ENCODE measurements at places on chromosomes 11 and 22. TPM values are rescaled to one million over a fixed set of nuclear protein-coding genes. Genes with fewer than 3 reads are reported as not detected.

- no peak for DNase-seq
Measured at GRCh38 chr22:47248925-47249324, 486.5 kb downstream of the TBC1D22A start.

DNA sequence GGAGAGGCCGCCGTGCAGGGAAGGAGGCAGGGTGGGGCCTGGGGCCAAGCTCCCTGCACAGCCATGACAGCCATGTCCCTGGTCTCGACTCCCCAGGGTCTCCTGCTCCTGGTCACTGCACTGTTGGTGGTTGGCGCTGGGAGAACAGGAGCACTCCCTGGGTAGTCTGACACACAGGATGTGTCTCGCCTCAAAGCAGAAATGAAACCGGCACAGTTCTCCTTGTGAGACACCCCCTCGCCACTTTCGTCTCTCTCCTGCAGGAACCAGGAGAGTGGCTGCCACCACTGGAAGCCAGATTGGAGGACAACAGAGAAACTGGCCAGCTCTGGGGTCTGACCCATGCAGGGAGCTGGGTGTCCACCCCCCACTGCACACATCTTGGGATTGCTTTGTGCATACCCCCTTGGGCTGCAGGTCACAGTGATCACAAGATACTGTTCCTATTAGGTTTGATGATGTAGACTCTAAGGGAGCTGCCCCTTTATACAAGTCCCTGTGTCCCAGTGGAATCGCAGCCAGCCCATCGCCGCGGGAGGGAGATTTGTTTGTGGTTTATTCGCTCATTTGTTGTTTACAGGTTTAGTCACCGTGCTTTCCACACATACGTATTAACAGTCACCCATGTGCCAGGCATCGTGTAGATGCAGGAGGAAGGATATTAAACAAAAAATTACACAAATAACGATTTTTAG, 27.0 kb upstream of the YWHAH start:
- no peak for DNase-seq

Gene ISX
- total RNA-seq, result not detected

DNA sequence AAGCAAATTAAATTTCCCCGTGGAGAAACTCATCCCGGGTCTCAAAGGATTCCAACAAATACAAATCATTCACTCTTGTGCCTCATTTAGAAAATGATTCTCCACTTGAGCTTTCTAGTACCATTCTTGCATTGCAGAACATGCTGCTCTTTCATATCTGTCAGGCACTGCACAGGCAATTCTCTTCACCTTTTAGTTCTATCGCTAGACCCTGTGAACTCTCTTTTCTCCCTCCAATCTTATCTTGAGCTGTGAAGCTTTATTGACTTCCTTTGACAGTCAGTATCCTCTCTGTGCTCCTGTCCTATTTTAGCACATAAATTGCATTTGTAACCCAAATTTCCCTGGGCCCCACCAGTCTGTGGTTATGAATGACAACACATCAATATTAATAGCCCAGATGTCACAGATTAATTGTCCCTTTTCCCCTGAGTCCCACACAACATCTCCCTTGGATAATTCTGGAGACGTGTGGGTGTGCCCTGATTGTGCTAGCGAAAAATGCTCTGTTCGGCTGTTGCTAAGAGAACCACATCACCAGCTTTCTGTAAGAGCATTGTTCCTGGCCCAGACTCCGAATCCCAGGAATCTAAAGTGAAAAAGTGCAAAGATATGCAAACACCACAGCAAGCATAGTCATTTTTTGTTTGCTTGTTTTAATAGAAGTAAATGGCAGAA, 22.4 kb upstream of the SC5D start:
- DNase-seq, result no peak

DNA sequence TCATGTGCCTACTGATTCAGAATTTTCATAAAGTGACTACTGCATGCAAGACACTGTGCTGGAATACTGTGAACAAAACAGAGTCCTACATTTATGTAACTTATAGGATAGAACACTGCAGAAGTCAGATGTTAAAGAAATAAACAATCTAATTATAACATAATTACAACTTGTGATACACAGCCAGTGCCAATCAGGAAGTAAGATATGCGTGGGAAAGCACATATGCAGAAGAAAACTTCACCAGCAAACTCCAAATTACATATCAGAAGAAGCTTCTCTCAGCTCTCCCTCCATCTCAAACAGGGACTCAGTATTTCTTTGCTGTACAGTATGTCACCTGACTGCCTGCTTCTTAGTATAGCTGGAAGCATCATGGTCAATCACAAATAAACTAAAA, 37.4 kb downstream of the PAK1 start:
- no peak for DNase-seq

DNA sequence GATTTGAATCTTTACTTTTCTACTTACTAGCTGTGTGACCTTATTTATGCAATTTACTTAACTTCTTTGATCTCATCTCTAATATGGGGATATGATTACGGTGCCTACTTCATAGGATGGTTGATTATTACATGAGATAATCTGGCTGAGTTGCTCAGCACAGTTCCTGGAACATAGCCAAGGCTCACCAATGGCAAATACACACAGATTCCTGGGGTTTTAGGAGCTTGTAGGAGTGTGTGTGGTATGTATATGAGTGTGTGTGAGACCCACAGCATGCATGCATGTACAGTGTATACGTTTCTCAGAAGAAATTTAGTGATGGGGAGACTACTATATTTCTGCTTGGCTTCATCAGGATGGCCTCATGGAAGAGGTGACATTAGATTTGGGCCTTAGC, 256.9 kb downstream of the KIRREL3 start:
- no peak for DNase-seq

- no peak for DNase-seq
Measured at GRCh38 chr22:35217527-35217926, 39.8 kb upstream of the HMGXB4 start.

DNA sequence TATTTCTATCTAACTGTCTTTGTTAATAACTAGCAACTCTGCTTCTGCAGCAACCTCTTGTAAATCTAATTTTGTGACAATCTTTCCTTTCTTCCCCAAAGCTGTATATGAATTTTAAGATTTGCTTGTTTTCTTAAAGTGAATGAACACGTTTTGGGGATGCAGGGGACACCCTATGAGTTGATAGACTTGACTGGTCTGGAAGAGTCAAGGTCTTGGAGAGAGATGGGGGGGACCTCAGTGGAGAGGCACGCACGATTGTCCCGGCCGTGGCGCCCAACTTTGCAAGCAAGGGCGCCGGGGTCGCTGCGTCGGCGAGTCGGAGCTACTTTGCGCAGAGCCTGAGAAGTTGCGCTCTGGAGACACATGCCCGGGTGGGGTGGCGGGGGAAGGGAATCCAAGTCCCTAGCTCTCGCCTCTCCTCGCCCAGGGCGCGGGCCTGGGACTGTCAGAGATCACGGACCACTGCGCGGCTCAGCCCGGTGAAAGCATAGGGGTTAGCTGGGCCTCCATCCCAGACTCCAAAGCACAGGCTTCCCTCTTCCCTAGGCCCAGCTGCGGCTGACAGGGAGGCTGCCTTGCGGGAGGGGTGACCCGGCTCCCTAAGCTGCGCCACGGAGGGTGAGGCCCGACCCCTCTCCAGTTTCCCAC, 854 bp downstream of the ABCC8 start:
- no peak for DNase-seq

Gene IL17REL
- not detected for total RNA-seq

DNA sequence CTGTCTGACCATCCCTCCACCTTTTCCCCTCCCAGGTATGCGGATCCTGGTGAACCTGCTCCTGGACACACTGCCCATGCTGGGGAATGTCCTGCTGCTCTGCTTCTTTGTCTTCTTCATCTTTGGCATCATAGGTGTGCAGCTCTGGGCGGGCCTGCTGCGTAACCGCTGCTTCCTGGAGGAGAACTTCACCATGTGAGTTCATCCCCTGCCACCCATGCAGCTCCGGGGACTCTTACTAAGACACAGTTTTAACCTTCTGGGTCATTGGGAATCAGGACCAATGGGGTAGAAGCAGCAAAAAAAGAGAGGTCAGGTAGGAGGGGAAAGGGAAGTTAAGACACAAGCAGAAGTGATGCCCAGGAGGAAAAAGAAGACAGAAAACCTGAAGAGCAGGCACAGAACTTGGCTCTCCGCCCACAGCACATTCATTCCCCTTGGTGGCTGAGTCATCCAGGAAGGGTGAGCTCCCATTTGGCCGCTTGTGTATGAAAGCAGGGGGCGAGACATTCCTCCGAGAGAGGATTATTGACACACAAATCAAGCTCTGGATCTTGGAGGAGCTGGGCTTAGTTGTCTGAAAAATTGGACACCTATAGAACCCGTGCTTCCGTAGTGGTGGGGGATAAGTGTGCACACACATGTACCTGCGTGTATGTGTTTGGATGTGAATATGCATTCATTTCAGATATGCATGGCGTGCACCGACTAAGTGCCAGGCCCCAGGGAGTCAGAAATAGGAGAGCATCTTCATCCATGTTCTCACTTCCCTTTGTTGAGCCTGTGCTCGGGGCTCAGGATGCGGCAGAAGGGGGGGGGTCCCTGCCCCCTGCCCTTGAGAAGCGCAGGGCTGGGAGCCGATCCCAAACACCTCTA, 64.2 kb downstream of the CACNA1I start:
- DNase-seq, result no peak

GRCh38 chr11:12721816-12722604, 47.8 kb downstream of the TEAD1 start:
- no peak for DNase-seq

Gene POTEH
- not detected for total RNA-seq

GRCh38 chr11:116951762-116952161, 114.3 kb upstream of the APOA1 start:
- DNase-seq, result no peak

GRCh38 chr11:93236741-93237675, 39.2 kb upstream of the SLC36A4 start:
- DNase-seq, result no peak

- DNase-seq, result no peak
Measured at GRCh38 chr11:44950031-44950624, 555 bp downstream of the TP53I11 start.

- no peak for DNase-seq
Measured at GRCh38 chr11:68177877-68178276, 35.2 kb downstream of the KMT5B start.

- DNase-seq, result no peak
Measured at GRCh38 chr22:35678836-35679235, 30.6 kb downstream of the APOL6 start.

DNA sequence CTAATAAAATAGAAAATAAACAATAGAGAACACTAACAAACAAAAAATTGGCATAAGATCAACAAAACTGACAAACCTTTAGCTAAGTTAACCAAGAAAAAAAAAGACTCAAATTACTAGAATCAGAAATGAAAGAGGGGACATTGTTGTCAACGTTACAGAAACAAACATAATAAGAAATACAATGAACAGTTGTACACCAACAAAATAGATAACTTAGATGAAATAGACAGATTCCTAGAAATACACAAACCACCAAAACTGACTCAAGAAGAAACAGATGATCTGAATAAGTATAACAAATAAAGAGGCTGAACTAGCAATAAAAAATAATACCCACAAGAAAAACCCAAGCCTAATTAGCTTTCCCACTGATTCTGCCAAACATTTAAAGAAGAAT, 34.7 kb upstream of the TMPRSS4 start:
- DNase-seq, result no peak

Gene SMIM35
- total RNA-seq, result 0.47 TPM

DNA sequence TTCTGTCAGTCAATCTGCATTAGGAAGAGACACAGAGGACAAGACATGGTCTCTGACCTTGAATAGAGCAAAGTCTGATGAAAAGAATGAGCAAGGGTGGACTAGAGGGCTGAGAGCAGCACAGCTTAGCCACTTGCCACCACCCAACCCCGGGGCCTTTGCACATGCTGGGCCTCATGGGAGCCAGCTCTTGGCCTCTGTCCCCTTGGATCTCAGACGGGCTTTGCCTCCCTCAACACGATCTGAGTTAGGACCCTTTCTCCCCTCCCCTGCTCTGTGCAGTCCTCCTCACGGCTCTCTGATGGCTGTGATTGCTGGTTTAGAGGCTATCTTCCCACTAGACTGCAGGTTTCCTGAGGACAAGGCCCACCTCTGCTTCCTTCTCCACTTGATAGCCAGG, 131.6 kb upstream of the B3GAT1 start:
- no peak for DNase-seq

DNA sequence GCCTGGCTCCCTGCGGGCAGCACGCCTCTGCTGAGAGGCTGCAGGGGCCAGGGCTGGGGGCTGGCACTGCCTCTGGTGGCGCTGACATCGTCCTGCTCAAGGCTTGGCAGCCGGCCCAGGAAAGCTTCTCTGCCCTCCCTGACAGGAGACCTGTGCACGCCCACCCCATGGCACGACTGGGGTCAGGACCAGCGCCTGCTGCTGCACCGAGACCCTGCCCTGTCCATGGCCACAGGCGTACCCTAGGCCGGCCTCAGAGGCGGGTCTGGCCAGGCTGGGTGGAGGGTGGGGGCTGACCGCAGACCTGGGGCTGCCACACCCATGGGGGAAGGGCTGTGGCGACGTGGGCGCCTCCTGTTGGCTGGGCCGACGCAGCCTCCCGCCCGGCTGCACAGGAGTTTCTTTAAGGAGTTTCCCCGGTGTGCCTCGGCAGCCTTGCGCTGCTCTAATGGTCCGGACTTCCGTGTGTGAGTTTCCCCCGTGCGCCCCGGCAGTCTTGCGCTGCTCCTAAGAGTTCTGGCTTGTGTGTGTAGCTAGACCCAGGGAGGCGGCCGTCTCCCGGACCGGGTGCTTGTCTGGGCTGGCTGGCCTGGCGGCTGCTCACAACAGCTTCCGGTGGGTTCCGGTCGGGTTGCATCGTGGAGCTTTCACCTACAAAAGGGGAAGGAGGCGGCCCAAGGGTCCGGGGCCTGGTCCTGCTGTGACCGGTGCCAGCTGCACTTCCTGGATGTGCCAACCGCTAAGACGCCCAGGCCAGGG, 4.6 kb downstream of the TRABD start:
- no peak for DNase-seq

DNA sequence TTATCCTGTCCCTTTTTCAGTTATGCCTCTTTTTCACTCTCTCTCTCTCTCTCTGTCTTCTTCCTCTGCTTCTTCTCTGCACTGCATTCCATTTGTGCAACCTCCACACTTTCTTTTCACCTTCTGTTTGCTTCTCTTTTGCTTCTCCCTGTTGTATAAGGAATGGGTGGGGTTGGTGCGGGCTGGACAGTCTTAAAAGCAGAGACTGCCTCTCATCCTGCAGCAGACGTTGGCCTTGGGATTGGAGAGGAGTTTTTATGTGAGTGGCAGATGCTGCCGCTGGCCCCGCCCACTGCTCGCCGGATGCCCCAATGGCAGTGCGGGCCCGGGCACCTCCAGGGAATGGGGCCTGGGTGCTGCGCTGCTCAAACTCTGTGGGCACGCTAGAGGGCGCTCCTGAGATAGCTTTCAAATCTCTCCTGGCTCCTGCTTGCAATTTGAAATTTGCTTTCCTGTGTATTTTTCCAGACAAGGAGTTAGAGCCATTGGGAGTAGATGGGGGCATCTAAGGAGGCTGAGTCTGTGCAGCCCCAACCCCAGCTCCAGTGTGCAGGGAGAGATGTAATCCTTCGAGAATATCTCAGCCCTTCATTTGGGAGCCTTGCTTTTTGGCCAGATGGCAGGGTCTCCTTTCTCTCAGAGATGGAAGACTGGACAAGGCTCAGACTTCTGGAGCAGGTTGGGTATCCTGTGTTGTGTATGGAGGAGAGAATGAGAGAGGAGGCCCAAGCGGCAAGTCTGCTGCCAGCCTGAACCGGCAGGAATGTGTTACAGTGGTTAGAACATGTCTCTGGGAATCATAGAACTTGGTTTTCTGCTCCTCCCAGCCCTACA, 81.2 kb downstream of the GRAMD1B start:
- DNase-seq, result peak; percentile 39

- DNase-seq, result no peak
Measured at GRCh38 chr11:44028401-44028800, 19.4 kb upstream of the ACCSL start.

Gene A4GALT
- total RNA-seq, result 10.8 TPM
